CD8-positive, alpha-beta memory T cell (primary cell): ENCODE measurements at places on chromosomes 11 and 22. TPM values are rescaled to one million over a fixed set of nuclear protein-coding genes. Genes with fewer than 3 reads are reported as not detected.
A peak's percentile ranks its signal among the peaks of the same experiment; 100 is the strongest.

- no peak for DNase-seq
Measured at GRCh38 chr11:4018641-4019040, 76.0 kb upstream of the RRM1 start.

DNA sequence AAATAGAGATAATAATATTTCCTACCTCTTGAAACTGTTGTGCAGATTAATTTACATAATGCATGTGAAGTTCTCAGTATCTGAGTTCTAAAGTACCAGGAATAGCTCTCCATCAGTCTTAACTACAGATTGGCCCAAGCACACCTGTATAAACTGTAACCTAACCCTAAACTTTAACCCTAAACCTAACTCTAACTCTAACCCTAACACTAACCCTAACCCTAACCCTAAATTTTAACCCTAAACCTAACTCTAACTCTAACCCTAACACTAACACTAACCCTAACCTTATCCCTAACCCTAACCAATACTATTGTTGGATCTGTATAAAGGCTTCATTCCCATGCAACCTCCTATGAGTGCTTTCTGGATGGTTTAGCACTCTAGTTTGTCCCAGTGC is 1445.9 kb upstream of the TENM4 start:
- no peak for DNase-seq

Gene GPR83
- total RNA-seq: 0.11 TPM

Gene C22orf23
- 0.37 TPM for total RNA-seq

DNA sequence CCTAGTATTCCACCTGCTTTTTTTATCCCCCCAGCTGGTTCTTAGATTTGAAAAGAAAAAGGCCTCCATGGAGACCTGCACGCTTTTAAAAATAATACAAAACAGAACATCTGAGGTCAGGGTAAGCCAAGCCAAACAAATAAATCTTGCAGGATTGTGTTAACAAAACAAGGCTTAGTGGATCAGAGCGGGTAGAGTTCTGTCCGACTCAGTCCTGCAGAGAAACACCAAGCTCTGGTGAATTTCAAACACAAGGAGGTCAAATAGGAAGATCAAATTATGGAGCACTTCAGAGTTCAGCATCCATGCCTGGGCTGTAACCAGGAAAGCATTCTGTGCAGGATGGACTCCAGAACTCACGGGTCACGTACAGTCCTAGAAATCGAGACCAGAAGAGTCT is 86.9 kb downstream of the SYN3 start:
- DNase-seq: no peak

Gene NEFH
- total RNA-seq: 6.3 TPM

DNA sequence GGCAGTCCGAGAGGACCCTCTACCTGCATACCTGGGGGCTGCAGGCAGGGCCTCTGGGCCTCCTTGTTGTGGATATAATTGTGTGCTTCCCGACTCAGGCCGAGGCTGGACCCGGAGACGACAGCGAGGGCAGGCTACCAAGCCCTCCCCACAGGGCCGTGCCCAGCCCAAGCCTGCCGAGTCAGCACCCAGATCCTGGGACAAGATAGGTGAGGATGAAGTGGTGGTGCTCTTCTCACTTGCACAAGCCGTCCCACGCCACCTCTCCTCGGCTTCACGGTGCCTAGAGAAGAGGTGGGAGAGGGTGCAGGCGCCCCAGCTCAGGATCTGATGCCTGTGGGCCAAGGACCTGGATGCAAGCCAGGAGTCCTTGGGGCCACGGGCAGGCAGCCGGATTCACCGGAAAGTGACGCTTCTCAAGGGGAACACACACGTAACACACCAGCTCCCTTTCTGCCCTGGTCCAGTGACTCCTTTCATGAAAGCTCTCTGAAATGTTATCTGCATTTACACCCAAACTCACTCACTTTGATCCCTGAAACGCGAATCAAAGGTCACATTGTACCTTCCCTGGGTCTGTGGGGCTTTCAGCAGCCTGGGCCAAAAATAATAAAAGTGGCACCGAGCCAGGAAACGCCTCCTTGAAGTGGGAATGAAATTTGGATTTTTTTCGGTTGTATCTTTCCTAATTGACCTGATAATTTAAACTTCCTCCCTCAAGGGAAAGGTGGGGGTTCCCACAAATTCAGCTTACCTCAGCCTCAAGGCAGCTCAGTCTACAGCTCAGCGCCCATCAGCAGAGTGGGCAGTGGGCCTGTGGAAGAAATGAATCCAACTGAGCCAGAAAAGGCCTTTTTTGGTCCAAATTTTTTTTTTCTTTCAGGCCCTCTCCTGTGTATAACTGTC is 1.1 kb upstream of the GNB1L start:
- peak; percentile 38 for DNase-seq

Gene FEN1
- total RNA-seq: 112 TPM

Gene OR56B1
- total RNA-seq: not detected

- no peak for DNase-seq
Measured at GRCh38 chr11:34242037-34242625, 115.7 kb downstream of the ABTB2 start.

Gene FOXRED2
- total RNA-seq: 23.7 TPM

DNA sequence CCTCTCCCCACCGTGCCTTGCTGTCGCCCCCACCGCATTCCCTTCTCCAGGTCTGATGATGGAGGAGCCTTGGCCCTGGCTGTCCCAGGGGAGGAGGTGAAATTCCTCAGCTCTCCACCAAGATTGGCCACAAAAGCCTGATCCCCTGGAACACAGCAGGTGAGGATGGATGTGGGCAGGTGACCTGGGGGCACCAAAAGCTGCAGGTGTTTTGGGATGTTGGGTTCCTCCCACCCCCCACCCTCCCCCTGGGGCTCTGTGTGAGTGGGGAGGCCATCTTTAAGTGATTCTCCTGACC is 639 bp downstream of the TRIOBP start:
- no peak for DNase-seq

Gene LYVE1
- total RNA-seq: not detected

Gene OR5B3
- not detected for total RNA-seq

DNA sequence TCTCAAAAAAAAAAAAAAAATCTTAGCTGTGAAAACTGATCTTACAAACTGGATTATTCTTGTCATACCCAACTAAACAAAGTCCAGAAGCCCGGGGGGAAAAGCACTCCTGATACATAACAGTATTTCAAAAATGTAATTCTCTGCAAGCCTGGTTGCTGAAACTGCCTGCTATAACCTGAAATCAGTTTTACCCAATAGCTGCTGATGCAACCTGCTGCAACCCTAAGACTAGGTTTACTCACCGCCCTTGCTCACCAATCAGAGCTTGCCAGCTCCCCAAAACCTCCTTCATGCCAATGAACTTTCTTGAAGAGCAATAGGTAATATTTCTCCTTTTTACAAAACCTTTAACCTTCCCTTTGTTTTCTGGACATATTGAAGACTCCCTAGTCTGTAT is 12.4 kb downstream of the FGF19 start:
- DNase-seq: no peak

GRCh38 chr11:87076260-87076783 is 38.6 kb downstream of the TMEM135 start:
- no peak for DNase-seq

DNA sequence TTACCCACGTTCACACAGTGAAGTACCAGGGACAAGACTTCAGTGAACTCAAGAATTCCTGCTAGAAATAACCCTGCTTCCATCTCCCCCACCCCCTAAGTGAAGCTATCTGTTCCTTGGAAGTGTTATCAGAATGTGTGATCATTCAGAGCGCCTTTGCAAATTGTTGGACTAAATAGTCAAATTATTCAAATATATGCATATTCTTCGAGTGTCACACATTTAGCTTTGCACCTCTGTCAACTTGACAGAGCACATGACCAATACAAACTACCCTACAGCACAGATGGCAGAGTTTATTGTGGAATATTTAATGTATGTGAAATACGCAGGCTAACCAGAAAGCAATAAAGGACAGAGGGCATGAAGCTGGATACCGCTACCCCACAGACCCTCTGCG is 2.6 kb upstream of the BDNF start:
- no peak for DNase-seq

Gene SOX6
- not detected for total RNA-seq

DNA sequence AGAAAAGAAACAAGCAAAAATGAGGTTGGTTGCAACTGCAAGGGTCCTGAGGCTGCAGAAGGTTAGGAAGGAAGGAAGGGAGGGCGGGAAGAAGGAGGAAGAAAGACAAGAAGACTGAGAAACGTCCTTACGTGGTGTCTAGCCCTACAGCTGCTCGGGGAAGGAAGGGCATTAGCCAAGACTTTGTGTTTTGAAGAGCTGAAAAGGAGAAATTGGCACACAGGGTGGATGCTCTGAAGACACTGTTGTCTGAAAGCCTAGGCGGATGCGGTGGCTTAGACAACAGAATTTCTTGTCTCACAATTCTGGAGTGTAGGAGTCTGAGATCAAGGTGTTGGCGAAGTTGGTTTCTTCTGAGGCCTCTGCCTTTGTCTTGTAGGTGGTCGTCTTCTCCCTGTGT is 60.7 kb downstream of the MCM5 start:
- DNase-seq: no peak

Gene INPPL1
- total RNA-seq: 103 TPM

GRCh38 chr11:9838961-9839360 is 175.1 kb downstream of the SWAP70 start:
- DNase-seq: no peak

GRCh38 chr11:62747475-62748160 is 6.3 kb downstream of the ZBTB3 start:
- no peak for DNase-seq

GRCh38 chr11:43934601-43935423 is 7.6 kb upstream of the C11orf96 start:
- DNase-seq: no peak
